Astrocyte of the spinal cord (primary cell): ENCODE measurements at places on chromosomes 4 and X.

GRCh38 chrX:137423241-137423640 is 142.7 kb upstream of the ZIC3 start:
- DNase-seq: no peak

DNA sequence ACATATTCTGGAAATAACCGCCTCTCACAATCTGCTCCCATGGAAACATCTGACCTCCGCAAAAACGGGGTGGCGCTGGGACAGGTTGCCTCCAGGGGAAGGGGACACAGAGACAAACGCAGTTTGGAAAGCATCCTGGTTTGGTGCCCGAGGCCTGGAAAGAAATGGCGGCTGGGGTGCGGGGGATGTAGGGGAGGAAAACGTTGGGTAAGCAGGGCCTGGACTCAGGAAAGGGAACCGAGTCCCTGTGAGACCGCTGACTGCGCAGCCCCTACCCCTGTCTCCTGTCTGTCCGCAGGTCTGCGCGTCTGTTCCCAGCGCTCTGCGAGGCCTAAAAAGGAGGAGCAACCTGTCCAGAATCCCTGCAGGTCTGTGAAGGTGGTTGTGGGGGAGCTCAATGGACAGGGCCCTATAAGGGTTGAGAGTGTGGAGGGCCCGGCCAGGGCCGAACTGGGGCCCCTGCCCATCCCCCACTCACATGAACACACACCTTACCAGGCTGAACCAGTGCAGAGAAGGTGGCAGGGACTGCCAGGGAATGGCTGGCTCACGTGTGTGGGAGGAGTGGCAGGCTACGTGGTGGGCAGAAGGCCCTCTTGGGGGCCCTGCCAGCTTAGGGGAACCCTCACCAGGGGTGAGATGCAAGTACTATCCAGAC is 672 bp downstream of the TCEAL3 start:
- DNase-seq: no peak

GRCh38 chr4:169902658-169903345 is 123.4 kb downstream of the MFAP3L start:
- DNase-seq: no peak

GRCh38 chr4:65747386-65747785 is 77.1 kb upstream of the EPHA5 start:
- peak; percentile 26 for DNase-seq

DNA sequence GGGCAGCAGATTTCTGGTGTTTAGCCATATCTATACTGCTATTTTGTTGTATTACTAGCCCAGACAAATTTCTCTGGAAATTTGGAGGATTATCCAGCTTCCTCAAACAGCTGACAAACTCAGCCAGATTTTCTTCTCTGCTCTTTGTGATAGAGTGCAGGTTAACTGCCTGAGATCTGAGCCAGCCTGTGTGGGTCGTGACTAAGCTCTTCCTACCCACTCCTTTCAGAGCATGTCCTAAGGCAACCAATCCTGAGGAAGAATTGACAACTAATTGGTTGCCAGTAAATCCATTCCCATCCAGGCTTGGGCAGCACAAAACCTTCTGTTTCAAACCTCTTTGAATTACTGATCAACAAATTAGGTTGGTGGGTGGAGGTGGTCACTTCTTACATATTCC is 2.5 kb upstream of the GABRA2 start:
- no peak for DNase-seq

GRCh38 chr4:147913137-147913536 is 181.2 kb downstream of the ARHGAP10 start:
- no peak for DNase-seq

DNA sequence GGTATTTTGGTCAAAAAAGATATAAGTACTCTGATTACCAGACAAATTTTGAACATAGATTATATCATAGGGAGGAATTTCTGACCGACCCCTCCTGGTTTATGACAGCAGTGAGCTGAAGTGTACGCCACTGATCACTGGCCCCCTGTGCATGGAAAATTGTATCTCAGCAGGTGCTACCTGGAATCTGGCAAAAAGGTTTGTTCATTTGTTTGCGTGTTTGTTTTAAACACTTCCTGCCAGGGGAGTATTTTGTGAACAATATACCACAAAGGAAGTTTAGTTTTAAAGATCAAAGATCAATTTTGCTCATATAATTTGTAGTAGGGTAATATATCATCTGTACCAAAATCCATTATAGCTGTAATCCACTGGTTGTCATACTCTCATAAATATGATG is 219.7 kb upstream of the TENM3 start:
- DNase-seq: no peak

- DNase-seq: peak; percentile 93
Observed at GRCh38 chr4:139554893-139555704, 920 bp downstream of the SETD7 start.

DNA sequence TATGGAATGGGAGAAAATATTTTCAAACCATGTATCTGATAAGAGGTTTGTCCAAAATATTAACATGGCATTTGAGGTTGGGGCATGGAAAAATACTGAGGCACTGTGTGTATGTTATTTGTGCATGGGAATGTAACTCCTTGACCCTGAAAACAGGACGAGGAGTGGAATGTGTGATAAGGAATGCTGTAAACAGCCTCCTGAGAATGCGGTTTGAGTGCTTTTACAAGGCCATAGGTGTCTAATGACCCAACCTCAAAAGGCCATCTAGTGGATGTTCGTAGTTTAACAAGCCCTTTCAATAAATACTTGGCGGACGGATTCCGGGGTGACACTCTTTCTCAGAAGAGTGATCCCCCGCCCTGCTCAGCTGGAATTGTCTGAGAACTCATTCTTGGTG is 162.9 kb upstream of the USP9X start:
- DNase-seq: peak; percentile 60

GRCh38 chrX:153966283-153966688 is 5.3 kb downstream of the HCFC1 start:
- DNase-seq: peak; percentile 17

GRCh38 chr4:113263274-113263673 is 213.8 kb downstream of the ANK2 start:
- no peak for DNase-seq

DNA sequence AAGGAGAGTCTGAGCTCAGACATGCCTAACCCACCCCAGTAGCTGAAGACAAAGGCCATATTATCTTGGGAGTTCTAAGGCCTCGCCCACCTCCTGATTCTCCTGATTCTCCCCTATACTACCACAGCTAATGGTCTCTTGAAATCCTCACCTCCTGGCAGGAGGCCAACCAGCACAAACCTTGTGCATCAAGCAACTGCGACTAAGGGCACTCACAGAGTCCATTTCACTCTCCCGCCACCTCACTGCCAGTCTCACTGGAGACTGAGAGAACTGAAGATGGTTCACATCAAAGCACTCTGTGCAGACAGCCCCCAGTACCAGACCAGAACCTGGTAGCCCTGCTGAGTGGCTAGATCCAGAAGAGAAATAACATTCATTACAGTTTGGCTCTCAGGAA is 102.1 kb upstream of the KLF8 start:
- DNase-seq: no peak
